ENCODE measurements at places on chromosomes 3 and 15.

DNA sequence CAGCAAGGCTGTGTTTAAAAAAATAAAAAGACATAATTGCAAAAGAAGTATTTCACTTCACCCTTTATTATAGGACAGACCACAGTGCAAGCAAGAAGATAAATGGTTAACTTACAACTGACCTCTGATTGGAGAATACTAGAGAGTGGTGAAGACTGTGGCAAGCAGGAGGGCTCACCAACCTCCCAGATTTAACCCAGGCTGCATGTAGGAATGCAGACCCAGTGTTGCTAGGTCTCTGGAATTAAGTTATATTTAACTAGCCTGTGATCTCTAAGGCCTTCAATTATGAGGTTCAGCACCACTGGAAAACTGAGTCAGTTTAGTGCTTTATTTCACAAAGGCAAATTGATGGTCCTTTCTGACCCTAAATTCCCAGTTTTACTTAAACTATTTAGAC is 436.6 kb downstream of the LPP start:
- DNase-seq, result no peak

DNA sequence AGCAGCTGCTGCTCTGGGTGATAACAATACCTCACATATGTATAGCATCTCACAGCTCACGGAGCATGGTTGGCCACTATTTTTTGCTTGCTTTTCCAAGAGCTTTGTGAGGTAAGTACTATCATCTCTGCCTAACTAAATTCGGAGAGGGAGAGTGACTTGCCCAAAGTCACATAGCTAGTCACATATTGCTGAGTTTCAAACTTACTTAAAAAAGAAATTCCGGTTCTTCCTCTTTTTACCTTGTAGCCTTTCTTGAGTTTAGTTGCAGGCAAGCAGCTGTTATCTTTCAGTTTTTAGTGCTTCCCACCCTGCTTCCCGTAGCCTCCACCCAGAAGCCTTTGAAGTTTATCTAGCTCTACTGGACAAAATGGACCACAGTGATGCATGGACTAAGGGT is 309.2 kb downstream of the PDCD6IP start:
- DNase-seq, result no peak

- no peak for DNase-seq
Measured at GRCh38 chr3:28590860-28591259, 242.2 kb upstream of the AZI2 start.

DNA sequence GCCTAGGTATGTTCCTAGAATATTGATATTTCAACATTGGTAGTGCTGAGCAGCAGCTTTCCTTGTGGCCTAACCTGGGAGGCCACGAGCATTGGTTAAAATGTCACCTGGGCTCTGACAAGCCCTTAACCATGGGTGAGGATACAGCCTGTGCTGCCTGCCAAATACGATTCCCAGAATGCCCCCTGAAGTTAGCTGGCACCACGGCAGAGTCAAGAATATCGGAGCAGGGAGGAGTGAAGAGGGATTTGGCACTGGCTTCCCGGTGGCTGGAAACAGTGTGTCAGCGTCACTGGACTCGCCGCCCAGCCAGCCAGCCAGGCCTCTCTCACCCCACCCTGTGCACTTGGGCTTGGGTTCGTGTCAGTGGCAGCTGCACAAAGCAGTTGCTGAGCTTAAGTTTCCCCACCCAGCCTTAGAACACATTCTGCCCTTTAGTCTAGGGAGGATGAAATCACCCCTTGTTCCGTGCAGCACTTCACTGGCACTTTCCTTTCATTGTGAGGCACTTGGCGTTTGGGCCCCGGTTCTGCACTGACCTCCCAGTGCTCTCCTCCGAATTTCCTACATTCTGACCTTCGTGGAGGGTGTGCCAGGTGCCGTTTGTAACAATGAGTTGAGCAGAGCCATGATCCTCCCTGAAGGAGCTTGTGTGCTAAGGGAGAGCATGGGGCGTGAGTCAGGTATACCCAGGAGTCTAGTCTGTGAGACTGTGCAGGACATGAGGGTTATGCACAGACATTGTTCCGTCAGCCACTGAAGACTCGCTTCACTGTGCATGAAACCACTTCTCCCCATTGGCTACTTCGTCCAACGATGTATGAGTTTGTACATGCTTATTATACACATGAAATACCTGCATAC is 152.8 kb upstream of the BHLHE40 start:
- no peak for DNase-seq

GRCh38 chr15:69532066-69532465 is 79.4 kb downstream of the RPLP1 start:
- DNase-seq, result no peak

GRCh38 chr3:186502138-186502948 is 41.8 kb downstream of the CRYGS start:
- no peak for DNase-seq

- no peak for DNase-seq
Measured at GRCh38 chr3:139664958-139665357, 12.8 kb downstream of the NMNAT3 start.
